ENCODE measurements at places on chromosomes 6 and 20.

GRCh38 chr6:151004383-151005024 is 139.0 kb downstream of the MTHFD1L start:
- DNase-seq = no peak

- DNase-seq = no peak
Measured at GRCh38 chr6:5424726-5425125, 163.4 kb downstream of the FARS2 start.

DNA sequence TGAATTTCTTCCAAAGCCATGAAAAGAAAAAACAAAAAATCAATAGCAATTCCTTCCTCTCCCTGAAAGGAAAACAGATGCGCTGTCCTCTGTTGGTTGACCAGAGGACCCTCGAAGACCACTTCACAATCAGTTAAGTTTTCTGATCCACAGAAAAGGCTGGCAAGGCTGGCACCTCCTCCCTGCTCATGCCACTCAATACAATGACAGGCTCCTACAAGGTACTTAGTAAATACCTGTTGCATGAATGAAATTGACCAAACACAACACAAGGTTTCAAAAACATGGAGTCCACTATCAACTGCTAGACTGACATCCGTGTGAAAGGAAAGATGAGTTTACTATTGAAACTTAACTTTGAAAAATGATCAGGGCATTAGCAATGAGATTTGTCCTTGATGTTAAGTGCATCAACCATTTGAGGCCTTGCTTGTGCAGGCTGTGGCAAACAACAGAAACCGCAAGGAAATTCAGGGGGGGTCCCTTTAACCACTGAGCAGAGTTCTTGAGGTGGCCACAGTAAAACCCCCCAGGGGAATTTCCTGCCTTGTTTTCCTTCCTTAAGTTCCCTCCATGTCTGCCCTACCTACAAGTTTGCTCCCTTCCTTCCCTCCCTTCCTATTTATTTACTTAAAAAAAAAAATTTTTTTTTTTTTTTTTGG is 27.9 kb upstream of the RTF2 start:
- peak; percentile 50 for DNase-seq

- DNase-seq = no peak
Measured at GRCh38 chr6:75842191-75842590, 93.2 kb downstream of the MYO6 start.

DNA sequence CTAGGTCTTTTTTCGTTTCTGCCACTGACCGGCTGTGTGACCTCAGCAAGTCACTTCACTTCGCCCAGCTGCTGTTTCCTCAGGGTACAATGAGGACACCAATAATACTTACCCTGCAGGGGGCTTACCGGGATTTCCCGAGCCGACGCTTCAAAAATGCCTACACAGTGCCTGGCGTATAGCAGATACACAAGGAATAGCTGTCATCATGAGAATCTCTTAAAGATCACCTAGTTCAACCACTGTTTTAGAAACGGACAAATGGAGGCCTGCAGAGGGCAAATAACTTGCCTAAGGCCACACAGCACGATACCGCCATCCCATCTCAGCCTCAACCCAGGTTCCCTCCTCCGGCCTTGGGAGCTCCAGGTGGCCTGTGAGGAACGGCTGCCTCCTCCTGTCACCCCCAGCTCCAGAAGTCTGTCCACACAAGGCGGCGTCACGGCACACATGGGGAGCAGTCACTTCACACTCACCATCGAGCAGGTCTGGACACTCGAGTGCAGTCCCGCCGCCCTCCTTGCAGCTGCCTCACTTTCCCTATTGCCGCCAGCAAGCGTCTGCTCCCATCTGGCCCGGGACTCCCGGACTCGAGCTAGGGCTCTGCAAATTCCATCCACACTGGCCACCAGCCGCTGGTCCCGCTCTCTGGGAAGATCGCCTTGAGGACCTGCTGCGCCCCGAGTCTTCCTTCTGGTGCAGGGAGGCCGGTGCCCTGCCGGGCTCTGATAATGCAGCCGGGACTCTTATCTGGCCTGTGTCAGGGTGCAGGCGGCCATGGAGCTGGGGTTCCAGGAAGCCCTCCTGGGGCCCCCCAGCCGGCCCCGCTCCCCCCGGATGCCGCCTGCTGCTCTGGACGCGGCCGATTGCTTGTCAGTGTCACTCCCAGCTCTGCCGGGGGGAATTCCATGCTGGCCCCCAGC is at the start of gene RIPOR3:
Gene RIPOR3 (minus strand): TSS at position 893 of the 923 bp plus-strand sequence. CDS start 414 bp downstream, at position 479.
- DNase-seq = no peak

- no peak for DNase-seq
Measured at GRCh38 chr6:119442776-119443184, 93.2 kb upstream of the MAN1A1 start.

- no peak for DNase-seq
Measured at GRCh38 chr6:100459592-100460184, 5.0 kb downstream of the SIM1 start.

GRCh38 chr6:38865521-38866174 is 150.5 kb downstream of the DNAH8 start:
- DNase-seq = no peak

DNA sequence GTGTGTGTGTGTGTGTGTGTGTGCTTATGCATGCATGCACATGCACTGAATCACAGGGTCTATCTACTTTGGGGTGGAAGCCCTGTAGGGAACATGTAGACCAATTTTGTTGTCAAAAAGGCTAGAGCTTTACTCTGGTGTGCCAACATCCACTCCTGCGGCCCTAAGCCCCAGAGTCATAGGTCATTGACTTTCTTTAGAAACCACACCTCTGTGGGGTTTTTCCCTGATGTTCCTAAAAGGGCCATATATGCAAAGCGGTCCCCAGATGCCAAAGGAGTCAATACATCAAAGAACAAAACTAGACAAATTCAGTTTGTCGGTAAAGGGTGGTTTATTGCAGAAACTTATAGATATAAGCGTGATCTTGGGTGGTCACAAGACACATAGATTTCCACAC is 29.8 kb upstream of the SLC2A12 start:
- DNase-seq = no peak

DNA sequence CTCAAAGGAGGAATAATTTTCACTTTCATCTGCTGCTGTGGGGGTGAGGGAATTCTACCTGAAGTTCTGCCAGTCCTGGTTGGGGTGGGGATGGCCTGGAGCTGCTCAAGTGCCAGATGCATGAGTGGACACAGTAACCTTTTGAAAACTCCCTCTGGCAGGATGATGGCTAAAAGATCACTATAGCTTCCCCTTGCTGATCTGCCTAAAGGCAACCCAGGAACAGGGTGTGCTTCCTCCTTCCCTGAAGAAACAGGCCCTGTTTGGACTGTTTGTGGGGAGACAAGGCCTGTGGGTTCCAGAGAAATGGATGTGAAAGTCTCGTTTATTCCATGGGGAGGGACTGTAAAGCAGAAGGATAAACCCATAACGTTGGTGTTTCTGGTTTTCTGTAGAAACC is 176.9 kb downstream of the DTNBP1 start:
- no peak for DNase-seq

GRCh38 chr6:21740376-21741124 is 147.0 kb downstream of the SOX4 start:
- no peak for DNase-seq

DNA sequence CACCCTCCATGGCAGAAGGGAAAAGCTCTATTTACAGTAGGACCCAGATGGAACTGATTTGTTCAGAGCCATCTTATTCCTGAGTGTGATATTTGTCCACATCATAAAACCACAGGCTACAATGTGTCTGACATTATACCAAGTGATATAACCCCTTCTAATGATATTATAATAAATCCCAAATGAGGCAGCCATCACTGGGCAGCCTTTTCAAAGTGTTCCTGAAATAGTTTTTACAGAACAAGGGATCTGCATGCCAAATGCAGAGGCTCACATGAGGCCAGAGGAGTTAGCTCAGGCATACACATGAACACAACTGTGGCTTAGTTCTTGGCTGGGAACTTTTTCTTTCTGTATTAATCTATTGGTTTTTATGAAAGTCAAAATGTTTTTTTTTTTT is 207.7 kb downstream of the MAFB start:
- no peak for DNase-seq

- no peak for DNase-seq
Measured at GRCh38 chr6:151434369-151434768, 17.6 kb downstream of the RMND1 start.

DNA sequence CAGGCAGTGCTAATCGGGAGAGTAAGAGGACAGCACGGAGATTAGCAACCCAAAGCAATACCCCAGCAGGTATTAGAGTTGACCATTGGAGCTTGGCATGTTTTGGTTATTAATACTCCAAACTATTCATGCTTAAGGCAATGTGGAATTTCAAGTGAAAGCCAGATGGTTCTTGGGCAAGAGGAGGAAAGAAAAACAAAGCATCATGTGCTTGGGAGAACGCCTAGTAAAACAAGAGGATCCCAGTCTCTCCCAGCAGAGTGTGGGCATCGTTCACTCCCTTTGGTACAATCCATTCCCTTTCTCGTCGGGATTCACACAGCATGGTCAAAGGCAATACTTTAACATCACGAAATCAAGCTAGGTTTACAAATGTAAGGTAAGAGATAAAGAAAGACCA is 349.8 kb downstream of the PRKN start:
- no peak for DNase-seq

GRCh38 chr6:139748353-139749146 is 374.1 kb upstream of the CITED2 start:
- no peak for DNase-seq

GRCh38 chr6:127119102-127120022 is 891 bp downstream of the RSPO3 start:
- no peak for DNase-seq

GRCh38 chr6:15368873-15369272 is 123.0 kb downstream of the JARID2 start:
- no peak for DNase-seq

DNA sequence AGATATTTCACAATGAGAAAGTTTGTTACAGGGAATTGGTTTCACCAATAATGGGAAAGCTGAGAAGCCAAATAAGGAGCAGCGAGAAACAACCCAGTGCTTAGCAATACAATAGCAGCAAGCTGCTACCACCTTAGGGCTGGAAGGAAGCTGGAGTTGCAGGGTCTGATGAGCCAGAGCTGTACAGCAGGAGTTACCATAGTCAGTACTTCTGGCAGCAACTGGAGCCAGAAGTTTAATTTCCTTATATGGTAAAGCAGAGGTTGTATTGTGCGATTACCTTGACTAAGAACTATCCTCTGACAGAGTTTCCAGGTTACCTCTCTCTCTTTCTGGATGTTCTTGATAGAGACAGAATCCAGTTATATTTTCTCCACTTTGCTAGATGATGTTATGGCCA is 137.1 kb upstream of the OLIG3 start:
- DNase-seq = no peak

DNA sequence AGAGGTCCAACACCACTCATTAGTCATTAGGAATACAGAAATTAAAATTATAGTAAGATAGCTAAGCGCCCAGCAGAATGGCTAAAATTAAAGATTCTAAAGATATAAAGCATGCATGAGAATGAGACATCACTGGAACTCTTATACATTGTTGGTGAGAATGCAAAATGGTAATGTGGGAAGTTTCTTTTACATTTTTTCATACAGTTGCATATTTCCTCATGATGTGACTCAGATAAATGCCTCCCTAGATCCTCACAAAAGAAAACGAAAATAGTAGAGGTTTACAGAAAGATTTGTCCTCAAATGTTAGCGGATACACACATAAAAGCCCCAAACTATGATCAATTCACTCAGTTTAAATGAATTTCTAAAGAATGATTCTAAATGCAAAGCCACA is 633.7 kb upstream of the GJE1 start:
- no peak for DNase-seq

DNA sequence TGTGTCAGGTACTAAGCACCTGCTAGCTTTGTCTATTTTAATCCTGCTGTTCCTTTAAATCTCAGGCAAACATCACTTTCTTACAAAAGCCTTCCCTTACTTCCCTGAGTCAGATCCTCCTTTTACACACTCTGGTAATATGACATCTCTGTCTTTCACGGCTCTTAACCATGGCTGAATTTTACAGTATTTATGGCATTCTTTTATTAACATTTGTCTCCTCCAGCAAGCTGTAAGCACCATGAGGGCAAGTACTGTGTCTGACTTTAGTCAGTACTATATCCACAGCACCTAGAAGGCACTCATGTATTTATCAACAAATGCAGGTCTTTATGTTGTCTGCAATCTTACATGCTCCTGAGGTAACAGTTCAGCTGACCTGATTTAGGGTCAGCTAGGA is 33.7 kb upstream of the HBS1L start:
- DNase-seq = no peak

Measured in stimulated activated CD8-positive, alpha-beta memory T cell treated with anti-CD3 and anti-CD28 coated beads, Interleukin-4, amount 100 ng/mL, for 4 hours (primary cell).